ENCODE measurements at places on chromosomes 5 and 9.

DNA sequence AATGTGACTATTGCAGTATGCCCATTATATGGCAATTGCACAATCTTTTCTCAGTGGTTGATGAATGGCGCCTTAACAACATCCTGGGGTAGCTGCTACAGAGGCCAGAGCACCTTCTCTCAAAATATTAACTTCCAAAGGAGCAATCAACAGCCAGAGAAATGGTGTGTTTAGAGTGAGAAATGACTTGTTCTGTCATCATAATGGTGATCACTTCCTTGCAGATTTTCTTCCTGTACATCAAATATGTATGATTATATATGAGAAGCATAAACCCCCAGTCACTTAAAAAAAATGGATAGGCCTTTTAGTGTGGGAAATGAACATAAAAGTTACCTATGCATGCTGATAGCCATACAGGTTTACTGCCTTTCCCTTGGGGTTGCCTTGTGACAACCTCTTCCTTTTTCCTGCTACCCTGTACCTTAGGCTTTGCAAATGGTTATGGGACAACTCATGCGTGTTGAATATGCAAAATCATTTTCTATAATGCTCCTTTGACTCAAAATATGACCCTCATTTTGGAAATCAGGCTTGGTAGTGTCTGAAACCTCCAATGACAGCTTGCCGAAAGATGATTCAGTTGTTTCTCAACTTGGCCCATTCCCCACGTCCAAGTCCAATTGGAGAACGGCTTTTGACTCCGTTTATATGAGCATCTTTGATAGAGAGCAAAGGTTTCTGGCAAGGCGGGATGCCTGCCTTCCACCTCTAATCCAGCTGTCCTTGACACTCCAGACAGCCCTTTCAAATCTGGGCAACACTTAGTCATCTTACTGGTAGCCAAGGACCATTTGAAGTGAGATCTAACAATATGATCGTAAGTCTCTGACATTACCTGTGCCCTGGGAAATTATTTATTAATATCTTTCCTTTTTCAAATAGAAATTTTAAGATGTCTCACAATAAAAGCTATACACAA lies 69.3 kb downstream of the SLC1A1 start:
- no peak for DNase-seq

DNA sequence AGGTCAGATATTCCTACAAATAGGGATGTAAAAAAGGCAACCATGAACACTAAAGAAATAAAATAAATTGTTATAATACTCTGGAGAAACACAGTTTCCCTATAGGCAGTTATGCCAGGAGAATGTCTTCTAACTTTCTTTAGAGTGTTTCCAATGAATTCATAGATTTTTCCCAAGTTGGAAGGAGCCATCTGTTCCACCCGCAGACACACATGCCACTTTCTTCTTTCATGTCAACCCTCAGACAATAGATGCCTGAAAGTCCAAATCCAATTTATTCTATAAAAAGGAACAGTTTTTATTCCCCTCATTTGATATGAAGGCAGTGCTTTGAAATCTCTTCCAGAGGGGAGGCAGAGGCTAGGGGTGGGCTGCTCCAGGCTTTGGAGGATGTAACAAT lies 418.1 kb downstream of the ACTL7B start:
- no peak for DNase-seq

- DNase-seq = no peak
These were observed 41.9 kb downstream of the BNC2 start for GRCh38 chr9:16828340-16829281.

DNA sequence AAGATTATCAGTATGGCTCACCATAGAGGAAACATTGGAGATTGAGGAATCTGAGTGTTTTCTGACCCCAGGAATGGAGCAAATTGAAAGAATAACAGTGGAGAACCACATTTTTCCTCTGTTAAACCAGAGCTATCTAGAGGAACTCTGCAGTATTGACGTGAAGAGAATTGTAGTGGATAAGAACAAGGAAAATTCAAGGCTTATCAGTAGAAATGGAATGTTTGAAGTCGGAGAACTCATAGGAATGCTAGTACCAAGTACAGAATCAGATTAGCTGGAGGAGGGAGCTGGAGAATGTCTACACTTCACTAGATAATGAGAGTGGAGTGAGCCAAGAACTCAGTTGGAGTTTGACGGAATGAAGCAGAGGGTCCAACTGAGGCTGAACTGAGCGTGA lies 50.3 kb downstream of the SNCAIP start:
- DNase-seq = no peak

DNA sequence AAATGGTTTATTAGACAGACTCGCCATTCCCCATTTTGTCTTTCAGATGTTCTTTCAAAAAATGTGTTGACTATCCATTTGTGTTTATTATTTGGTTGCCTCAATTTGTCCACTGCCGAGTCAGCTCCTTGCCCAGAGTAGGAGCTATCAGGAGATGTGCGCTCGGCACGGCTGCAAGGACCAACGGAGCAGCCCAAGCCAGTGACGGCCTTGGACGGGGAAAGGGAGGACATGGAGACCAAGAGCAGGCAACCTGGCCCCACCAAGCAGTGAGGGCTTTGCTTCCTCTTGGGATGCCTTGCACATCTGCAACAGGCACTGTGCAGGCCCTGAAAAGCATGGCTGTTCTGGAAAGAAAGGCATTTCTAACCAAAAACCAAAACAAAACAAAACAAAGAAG lies 69.8 kb downstream of the DEPDC1B start:
- no peak for DNase-seq

DNA sequence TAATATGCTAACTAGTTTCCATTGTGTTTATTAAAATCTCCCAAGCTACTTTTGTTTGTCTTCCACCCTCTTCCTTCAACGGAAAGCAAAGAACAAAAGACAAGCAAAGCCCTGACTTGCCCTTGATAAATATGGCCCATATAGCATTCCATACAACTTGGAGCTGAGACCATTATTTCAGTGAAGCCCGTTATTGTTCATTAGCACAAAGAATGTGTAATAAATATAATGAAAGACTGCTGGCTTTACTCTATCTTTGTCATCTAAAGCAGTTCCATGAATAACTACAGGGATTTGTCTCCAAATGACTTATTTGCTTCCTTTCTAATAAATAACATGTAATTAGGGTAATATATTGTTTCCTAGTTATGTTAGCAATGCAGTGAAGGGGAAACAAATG lies 270.7 kb upstream of the TLE4 start:
- DNase-seq = no peak

DNA sequence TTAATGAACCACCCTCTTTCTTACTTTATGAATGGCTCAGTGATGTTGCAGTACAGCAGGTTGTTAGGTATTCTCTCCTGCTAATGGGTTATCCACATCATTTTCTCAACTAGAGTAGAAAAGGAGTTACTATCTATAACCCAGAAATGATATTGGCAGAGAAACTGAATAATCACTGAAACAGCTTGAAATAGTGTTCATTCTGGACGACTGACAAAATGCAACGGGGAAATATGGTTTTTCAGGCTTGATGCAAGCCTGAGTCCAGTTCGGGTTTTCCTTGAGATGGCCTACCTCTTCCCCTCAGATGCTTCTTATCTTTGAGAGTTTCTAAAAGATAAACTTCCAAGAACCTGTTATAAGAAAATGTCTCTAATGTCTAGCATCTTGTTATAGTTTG lies 187.3 kb downstream of the RAB3C start:
- DNase-seq = no peak

GRCh38 chr5:11709021-11709420 lies 195.2 kb downstream of the CTNND2 start:
- no peak for DNase-seq

DNA sequence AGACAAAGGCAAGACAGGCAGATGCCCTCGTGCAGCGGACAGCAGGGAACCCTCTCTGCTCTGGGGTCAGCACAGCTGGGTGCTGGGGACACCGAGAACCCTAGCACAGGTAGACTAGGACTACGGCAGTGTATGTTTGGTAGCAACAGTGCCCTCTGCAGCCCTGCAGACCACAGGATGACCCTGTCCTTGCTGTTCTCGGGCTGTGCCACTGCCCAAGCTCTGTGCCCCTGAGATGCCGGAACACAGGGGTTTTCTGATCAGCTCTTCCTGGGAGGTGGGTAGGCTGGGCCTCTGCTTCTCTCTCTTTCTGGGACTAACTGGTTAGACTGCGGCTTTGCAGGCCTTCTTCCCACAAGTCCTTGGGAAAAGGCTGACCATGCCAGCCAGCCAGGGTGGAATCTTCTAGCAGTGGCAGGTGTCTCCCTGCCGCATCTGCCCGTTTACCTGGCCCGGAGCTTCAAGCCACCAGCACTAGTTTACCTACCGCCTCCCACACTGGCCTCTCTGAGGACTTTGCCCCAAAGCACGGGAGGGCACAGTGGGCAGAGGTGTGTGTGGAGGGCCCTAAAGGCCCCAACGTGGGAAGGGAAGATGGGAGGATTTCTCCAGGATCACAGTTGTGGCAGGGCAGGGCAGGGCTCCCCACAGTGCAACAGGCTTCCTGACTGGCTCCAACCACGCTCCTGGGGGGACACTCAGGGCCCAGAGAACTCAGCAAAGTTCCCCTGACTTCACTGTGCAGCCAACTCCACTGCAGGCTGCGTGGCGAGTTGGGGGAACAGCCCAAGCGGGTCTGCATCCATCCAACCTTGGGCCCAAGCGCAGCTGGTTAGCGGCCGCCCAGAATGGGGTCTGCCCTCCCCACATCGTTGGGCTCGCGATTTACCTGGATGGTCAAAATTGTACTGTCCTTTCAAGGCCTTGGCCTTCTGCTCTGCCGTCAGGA lies 1.2 kb downstream of the UCK1 start:
- no peak for DNase-seq

- DNase-seq = no peak
These were observed 153.6 kb upstream of the TYRP1 start for GRCh38 chr9:12539580-12539975.

DNA sequence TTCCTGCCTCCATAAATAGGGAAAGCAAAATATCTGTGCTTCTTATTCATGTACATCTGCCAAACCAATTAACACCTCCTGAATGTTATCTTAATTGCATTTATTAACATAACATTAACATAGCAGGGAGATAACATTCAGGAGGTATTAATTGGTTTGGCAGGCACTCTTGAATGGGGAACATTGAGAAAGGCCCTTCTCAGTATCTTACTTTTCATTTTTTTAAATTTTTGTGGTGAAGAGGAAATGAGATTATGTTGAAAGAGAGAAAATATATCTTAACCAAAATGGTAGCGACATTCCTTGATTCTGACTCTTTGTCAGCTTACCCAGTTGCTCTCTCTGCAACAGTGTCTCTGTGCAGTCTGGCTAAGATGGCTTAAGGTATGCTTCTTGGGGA lies 100.4 kb upstream of the TLE1 start:
- DNase-seq = no peak

DNA sequence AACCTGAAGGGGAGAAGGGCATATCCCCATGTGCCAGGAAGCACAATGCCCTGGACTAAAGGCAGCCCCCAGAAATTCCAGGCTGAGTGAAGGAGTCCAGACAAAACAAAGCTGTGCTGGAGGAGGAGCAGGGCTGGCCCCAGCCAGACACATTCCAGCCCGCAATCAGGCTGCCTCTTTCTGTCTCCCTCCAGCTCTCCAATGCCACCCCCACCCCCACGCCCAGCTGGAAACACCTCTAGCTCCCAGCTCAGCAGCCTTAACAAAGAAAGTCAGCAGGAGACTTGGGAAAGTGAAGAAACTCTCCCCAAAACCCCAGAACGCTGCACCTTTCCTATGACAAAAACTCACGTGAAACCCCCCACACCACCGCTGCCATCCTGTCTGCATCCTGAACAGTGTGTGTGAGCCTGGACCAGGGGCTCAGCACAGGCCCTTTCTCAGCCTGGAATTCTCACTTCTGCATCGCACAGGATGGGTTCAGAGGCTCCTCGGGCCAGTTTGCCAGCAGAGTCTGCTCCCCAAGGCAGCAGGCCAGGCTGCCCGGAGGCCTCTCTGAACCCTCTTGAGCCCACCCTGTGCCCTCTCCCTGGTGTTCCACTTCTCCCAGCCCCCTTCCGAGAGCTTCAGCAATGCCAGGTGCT lies 96.2 kb upstream of the ICE1 start:
- no peak for DNase-seq

- DNase-seq = no peak
These were observed 166.2 kb downstream of the HSD17B3 start for GRCh38 chr9:96135753-96136290.

DNA sequence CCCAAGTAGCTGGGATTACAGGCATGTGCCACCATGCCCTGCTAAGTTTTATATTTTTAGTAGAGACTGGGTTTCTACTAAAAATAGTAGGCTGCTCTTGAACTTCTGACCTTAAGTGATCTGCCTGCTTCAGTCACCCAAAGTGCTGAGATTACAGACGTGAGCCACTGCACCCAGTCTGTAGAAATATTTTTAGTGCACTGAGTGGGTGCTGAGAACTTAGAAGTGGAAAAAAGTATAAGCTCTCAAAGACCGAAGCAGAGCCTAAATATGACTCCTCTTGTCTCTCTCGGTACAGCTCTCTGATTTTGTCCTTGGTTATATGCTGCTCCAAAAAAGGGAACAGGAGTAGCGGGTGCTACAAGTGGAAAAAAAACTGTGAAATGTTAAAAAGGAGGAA lies 353.8 kb upstream of the IZUMO3 start:
- no peak for DNase-seq

GRCh38 chr9:87889065-87889881 lies 6.6 kb downstream of the SPATA31E1 start:
- DNase-seq = no peak

DNA sequence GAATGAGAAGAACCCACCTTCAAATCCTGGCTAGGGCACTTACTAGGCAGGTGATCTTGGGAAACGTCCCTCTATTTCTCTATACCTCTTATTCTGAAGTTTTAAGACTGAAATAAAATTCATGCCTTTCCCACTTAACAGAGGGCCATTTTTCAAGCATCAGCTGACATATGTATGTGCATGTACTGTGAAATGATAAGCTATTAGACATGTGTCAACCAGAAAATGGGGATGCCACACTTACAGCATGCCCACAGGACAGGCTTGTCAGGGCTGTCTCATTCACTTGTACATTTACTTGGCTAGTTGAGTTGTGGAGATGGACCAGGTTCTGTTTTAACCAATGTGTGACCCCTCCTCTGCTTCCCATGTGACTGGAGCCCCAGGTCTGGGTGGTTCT lies 78.5 kb downstream of the C9orf152 start:
- DNase-seq = no peak

- DNase-seq = no peak
These were observed 55.3 kb downstream of the OR2K2 start for GRCh38 chr9:111274737-111275136.

DNA sequence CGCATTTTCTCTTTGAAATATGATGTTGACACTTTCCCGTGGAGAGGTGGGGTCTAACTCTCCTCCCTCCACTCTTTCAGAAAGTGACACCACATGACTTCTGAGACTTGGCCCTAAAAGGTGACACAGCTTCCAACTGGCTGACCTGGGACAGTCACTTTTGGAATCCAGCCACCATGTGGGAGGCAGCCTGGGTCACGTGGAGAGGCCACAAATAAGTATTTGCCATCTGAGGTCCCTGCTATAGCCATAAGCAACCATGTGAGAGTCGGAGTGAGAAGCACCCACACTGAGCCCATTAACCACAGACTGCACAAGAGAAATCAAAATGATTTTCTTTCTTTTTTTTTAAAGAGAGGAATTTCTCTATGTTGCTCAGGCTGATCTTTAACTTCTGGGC lies 4.1 kb upstream of the PHYKPL start:
- DNase-seq = no peak

- no peak for DNase-seq
These were observed 17.7 kb upstream of the UBAC1 start for GRCh38 chr9:135978642-135979546.

- DNase-seq = no peak
These were observed 23.2 kb downstream of the HK3 start for GRCh38 chr5:176875783-176876505.

GRCh38 chr5:147360816-147361215 lies 126.0 kb downstream of the STK32A start:
- no peak for DNase-seq

- no peak for DNase-seq
These were observed 126.7 kb downstream of the MACROH2A1 start for GRCh38 chr5:135272311-135272805.

- DNase-seq = no peak
These were observed 70.2 kb upstream of the IL6ST start for GRCh38 chr5:56064984-56065383.
